ENCODE measurements at places on chromosomes 5 and 9. TPM values are rescaled to one million over a fixed set of nuclear protein-coding genes. Genes with fewer than 3 reads are reported as not detected.

Gene HEMGN
- total RNA-seq = not detected

Gene TTC23L
- total RNA-seq = 0.05 TPM

Gene TMEM174
- not detected for total RNA-seq

Gene ECPAS
- total RNA-seq = 63.6 TPM

Gene LRRC70
- 0.07 TPM for total RNA-seq

Gene GABBR2
- 0.19 TPM for total RNA-seq

Gene KCNV2
- not detected for total RNA-seq

Gene CFAP77
- total RNA-seq = not detected

Gene IL4
- total RNA-seq = not detected

Gene TNFSF8
- not detected for total RNA-seq

Gene NREP
- 16.7 TPM for total RNA-seq

Gene SV2C
- 0.14 TPM for total RNA-seq

Gene IDNK
- 11.5 TPM for total RNA-seq

Gene EIF4E1B
- total RNA-seq = not detected

All from airway epithelial cell (primary cell).